ENCODE measurements at places on chromosomes 4 and X.

DNA sequence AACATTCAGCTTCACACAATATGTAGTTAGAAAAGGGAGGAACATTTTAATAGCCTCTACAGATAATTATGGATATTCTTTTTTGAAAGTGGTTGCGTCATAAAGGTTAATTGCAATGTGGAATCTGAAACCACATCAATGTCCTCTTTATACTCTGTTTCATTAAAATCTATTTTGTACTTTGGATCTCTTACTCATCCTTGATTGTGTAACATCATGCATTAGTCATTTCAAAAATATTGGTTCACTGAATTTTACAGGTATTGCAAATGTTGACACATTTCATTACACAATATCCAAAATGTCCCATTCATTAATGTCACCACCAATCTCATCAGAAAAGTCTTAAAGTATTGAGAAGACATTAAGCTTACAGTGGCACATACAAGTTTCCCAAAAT is 62.7 kb upstream of the USP9X start:
- no peak for DNase-seq

DNA sequence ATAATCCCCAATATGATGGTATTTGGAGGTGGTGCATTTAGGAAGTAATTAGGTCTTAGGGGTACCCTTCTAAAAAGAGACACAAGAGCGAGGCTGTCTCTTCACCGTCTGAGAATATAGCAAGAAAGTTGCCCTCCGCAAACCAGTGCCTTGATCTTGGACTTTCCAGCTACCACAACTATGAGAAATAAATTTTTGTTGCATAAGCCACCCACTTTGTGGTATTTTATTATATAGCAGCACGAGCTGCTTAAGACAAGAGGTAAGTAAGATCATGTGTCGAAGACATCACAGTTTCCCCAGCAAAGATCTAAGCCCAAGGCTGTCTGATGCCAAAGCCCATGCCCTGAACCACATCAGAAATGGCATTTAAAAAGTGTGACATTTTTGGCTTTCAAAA is 9.6 kb upstream of the EXOSC9 start:
- DNase-seq, result no peak

GRCh38 chrX:123851079-123851478 is 8.8 kb upstream of the XIAP start:
- no peak for DNase-seq

DNA sequence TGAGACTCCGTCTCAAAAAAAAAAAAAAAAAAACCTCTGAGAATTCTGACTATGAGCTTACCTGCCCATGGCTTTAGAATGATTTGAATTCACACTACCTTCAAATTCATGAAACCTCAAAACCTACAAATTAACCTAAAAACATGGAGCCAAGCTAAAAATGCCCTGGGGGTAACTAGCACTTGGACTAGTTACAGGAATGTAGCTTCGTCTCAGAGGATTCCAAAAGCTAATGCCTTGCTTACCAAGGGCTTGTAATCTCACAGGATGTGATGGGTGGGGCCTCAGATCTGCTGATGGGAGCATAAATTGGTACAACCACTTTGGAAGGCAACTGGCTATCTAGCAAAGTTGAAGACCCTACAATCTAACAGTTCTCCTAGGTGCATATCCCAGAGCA is 79.4 kb upstream of the SPRY1 start:
- no peak for DNase-seq

GRCh38 chr4:24117975-24118374 is 228.1 kb upstream of the PPARGC1A start:
- DNase-seq, result peak; percentile 28

GRCh38 chr4:10054571-10055041 is 33.3 kb upstream of the SLC2A9 start:
- DNase-seq, result no peak

DNA sequence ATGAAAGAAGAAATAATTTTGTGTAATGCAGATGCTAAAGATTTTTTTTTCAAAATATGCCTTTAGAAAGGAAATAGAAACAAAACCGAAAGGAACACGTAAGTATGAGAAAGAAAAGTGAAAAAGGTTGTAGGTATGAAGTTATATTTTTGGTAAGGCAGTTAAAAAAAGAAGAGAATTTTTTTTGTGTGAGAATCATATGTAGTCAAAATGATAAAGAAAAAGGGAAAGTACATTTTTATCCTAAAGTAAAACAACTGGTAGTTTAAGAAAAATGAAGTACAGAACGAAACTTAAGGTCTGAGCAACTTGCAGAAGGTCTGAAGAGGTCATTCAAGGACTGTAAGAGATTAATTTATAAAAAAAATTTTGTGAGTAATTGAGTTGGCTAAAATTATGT is 164.0 kb upstream of the TRAM1L1 start:
- peak; percentile 73 for DNase-seq

DNA sequence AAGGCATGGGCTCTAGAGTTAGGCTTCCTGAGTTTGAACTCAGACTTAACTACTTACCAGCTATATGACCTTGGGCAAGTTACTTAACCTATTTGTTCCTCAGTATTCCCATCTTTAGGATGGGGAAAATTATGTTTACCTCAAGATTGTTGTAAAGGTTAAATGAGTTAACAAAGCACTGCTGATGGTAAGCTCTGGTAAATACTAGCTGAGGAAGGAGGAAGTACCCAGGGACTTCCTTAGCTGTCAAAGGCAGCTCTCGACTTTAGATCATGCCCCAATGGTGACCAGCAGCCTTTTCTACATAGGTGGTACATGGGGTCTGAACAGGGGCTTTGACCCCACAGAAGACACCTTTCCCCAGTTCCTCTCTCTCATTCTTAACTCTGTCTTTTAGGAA is 20.1 kb downstream of the ATP7A start:
- DNase-seq, result no peak

GRCh38 chr4:118353534-118354030 is 779 bp upstream of the PRSS12 start:
- DNase-seq, result no peak

- no peak for DNase-seq
Observed at GRCh38 chr4:171746418-171746817, 66.8 kb upstream of the GALNTL6 start.

DNA sequence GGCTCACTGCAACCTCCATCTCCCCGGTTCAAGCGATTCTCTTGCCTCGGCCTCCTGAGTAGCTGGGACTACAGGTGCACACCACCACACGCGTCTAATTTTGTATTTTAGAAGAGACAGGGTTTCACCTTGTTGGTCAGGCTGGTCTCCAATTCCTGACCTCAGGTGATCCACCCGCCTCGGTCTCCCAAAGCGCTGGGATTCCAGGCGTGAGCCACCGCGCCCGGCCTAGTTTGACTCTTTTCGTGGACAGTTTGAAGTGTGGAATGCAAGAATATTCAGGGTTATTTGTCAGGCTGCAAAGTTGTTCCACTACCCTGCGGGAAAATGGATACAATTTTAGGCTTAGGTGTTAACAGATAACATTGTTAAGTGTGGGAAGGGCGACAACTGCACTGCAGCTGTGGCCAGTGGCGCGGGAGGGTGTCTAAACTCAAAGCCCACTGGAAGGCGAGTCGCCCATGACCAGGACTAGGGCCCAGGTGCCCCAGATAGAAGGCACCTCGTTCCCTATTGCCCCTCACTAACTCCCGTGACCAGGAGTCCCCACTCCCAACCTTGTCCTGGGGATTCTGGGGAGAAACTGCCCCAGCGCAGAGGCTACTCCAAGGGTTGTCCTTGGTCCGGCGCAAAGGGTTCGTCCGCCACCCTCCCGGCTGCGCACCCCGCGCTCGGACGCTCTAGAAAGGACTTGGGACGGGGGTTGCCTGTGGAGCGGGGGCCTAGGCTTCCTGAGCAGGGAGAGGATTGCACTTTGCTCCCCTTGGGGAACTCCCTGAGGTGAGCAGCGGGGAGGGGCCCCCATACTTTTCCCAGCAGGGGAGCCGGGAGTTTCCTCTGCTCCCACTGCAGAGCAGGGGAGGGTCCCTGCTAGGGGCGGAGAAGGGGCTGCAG is 1.1 kb upstream of the CD99 start:
- DNase-seq, result no peak

GRCh38 chr4:184534511-184535391 is 60.4 kb upstream of the IRF2 start:
- peak; percentile 87 for DNase-seq

GRCh38 chr4:37644962-37645361 is 41.2 kb downstream of the RELL1 start:
- DNase-seq, result no peak

DNA sequence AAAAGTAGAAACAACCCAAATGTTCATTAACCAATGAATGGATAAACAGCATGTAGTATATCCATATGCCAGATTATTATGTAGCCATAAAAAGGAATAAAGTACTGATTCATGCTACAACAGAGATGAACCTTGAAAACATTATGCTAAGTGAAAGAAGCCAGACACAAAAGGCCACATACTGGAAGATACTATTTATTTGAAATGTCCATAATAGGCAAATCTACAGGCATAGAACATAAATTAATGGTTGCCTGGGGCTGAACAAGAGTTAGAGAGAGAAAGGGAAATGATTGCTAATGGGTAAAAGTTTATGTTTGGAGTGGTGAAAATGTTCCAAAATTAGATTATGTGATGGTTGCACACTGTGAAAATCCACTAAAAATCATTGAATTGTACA is 44.4 kb downstream of the IL13RA2 start:
- DNase-seq, result no peak

DNA sequence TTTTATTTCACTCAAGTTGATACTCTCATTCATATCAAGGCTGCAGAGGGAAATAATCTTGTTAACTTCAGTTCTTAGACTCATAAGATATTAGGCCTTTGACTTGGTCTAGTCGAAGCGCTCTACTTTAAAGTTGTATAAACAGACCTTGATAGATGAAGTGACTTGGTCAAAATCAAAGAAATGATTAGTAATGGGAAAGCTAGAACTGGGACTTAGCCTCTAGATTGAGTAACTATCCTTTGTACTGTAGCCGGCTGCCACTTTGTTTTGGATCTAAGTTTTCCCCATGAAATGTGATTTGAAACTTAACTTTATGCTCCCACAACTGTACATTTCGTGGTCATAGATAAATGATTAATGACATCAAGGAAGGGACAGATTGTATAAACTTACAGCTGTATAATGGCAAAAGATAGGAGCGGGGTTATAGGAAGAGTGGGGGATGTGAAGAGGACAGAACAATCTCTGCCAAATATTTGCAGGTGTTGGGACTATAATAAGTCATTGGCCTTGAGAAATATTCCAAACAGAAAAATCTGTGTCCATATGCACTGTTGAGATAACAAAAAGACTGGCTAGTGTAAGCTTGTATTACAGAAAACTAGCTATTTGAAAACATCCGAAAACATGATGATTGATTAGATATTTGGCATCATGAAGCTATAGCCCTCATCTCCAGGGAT is 17.2 kb downstream of the MID2 start:
- DNase-seq, result no peak

GRCh38 chr4:7872264-7872771 is 67.3 kb downstream of the AFAP1 start:
- no peak for DNase-seq

GRCh38 chr4:176622251-176622948 is 170.3 kb downstream of the VEGFC start:
- DNase-seq, result no peak

DNA sequence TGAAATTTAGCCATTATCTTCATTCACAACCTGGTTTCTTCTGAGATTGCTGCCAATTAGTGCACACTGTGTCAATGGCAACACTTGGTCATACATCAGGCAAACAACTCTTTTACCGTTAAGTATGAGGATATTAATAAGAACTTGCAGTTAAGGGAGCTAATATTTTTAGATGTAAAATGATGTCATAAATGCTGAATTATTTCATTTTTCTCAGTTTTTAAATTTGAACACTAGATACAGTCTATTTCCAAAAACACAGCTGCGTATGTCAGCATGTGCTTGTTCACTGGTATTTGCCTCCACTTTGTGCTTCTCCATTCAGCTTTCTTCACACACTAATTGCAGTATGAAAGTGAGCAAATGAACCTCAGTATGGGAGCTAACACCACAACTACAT is 1.6 kb downstream of the KLHL13 start:
- no peak for DNase-seq

- DNase-seq, result no peak
Observed at GRCh38 chrX:22666441-22666840, 333.3 kb upstream of the DDX53 start.

GRCh38 chr4:181278941-181279340 is 964.3 kb upstream of the TENM3 start:
- no peak for DNase-seq

DNA sequence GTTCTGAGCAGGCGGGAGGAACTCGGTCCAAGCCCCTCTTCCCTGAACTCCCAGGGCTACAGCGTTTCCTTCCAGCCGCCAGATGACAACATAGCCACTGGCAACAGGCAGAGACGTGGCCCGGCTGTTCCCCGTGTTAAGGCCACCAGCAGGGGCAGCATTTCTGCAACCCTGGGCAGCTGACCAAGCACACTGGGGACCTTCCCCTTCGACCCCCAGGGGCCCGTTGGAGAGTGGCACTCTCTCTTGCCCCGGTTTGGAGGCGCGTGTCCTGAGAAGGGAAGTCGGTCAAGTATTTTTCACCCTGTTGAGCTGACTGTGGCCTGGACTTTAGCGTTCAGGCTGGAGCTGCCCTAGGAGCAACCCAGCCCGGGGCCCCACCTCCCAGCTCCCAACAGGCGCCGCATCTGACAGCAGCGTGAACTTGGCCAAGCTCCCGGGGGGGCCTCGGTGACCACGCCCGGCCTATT is 37.6 kb downstream of the ZBTB49 start:
- DNase-seq, result no peak

- no peak for DNase-seq
Observed at GRCh38 chr4:109611045-109611646, 51.1 kb downstream of the MCUB start.

GRCh38 chr4:113327494-113327893 is 278.0 kb downstream of the ANK2 start:
- DNase-seq, result no peak

- DNase-seq, result no peak
Observed at GRCh38 chr4:82610041-82610440, 48.3 kb upstream of the TMEM150C start.

DNA sequence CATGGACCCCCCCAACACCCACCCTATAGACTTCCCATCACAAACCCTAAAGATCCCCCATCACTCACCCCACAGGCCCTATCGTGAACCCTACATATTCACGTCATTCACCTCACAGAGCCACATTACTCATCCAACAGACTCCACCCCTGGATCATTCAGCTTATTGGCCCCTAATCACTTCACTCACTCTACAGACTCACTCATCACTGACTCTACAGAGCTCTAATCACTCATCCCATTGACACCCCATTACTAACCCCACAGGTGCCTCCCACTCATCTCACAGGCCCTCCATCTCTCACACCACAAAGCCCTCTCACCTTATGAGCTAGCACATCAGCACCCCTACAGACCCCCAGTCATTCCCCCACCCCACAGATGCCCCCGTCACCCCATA is 6.3 kb upstream of the TBC1D25 start:
- no peak for DNase-seq

All from MM.1S (cell line).